Kidney glomerular epithelial cell (primary cell): ENCODE measurements at places on chromosomes 1 and 21.

DNA sequence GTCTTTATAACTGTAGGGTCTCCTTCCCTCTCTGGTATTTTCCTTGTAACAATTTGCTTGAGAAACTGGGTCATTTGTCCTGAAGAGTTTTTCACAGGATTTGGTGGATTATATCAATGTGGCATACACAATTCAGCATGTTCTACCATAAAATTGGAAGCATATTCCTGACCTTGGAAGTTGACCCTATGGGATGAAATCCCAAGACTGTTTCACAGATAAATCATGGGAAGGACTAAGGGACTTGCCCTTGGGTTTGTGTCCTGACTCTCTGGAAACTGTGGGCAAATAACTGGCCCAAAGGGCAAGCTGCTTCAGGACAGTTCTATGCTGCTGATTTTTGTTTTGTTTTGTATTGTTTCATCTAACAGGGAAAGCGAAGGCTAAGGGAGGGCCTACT lies 255.6 kb downstream of the TM2D1 start:
- DNase-seq: no peak

DNA sequence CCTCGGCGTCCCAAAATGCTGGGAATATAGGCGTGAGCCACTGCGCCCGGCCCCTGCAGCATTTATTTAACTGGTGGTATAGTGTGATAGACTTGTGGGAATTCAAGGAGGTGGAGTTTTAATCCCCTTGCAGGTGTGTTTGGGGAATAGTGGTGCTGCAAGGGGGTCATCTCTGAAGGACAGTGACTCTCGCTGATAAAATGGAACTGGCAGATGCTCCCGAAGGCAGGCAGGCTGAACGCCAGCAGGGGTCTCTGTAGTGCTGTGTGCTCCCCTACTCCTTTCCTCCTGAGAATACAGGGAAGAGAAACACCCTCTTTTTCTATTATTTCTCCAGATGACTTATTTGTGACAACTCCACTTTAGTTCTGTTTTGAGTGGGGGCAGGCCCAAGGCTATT lies 4.0 kb downstream of the OSCP1 start:
- DNase-seq: no peak

GRCh38 chr1:119448127-119448511 lies 33.2 kb downstream of the HSD3B2 start:
- no peak for DNase-seq

- no peak for DNase-seq
Measured at GRCh38 chr1:98044766-98045165, 123.9 kb upstream of the DPYD start.

DNA sequence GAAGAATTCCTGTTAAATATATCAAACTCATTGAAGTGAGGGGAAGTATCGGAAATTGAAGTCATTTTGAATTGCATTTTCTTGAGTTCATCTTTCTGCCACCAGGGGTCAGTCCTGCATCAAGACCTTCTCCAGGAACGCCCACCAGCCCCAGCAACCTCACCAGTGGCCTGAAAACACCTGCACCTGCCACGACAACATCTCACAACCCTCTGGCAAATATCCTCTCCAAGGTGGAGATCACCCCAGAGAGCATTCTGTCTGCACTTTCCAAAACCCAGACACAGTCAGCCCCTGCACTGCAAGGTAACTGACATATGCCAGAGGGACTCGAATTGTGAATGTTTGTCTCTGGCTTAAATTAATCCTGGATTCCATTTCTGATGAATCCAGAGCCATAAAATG lies 22.8 kb upstream of the TARS2 start:
- peak; percentile 56 for DNase-seq

DNA sequence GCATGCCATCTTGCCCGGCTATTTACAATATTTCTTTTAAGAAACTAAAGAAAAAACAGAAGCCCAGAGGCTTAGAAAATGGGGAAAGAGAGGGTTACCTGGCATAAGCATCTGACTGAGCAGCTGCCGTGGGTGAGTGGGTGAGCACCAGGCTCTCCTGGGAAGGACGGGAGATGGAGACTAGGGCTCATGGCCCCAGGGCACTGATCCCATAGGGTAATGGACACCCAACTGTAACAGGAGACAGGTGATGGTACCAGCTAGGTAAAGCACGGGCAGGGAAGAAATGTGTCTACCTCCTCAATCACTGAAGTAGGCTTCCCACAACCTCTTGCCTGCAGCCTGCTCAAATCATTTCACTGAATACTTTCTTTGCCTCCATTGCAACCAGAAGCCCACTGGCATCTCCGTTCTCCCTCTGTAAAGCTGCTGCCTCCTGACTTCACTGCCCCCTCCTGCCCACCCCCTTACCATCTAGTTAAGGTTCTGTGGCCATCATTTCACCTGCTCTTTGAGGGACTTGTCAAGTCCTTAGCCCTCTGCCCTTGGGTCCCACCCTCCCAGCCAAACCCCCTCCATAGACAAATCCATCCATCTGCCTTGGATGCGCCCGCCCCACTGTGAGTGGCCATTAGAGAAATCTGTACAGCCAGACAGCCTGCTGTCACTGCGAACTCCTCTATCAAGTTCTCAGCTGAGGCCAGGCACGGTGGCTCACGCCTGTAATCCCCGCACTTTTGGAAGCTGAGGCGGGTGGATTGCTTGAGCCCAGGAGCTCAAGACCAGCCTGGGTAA lies 6.2 kb downstream of the TMEM125 start:
- DNase-seq: no peak
